CD4-positive, alpha-beta T cell treated with Interleukin-15 for 4 hours (primary cell): ENCODE measurements at places on chromosomes 5 and 9.

DNA sequence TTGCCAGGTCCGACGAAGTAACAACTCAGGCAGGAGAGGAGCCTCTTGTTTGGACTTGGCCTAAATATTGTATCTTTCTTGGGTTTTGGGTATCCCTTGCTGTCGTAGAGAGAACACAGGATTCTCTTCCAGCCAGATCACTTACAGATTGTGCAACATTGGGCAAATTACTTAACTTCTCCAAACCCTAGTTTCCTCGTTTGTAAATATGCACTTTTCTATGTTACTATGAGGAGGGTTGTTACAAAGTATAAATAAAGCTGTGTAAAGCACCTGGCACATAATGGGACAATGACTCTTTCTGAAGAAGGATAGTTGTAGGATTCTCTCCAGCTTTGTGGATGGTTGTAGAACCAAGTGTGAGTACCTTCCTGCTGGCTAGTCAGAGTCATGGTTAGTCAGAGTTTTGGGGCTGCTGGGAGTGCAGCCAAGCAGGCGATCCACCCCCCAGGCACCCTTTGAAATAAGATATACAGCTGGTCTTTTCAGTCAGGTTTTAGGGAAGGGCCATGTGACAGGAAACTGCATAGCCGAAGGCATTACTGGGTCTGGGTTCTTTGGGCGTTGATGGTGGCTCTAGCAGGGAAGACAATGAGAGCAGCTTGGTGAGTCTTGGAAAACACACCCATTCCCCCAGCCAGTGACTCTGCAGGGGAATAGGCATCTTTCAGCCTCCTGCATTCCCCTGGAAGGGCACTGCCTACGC lies 49.9 kb upstream of the GDNF start:
- DNase-seq, result no peak

DNA sequence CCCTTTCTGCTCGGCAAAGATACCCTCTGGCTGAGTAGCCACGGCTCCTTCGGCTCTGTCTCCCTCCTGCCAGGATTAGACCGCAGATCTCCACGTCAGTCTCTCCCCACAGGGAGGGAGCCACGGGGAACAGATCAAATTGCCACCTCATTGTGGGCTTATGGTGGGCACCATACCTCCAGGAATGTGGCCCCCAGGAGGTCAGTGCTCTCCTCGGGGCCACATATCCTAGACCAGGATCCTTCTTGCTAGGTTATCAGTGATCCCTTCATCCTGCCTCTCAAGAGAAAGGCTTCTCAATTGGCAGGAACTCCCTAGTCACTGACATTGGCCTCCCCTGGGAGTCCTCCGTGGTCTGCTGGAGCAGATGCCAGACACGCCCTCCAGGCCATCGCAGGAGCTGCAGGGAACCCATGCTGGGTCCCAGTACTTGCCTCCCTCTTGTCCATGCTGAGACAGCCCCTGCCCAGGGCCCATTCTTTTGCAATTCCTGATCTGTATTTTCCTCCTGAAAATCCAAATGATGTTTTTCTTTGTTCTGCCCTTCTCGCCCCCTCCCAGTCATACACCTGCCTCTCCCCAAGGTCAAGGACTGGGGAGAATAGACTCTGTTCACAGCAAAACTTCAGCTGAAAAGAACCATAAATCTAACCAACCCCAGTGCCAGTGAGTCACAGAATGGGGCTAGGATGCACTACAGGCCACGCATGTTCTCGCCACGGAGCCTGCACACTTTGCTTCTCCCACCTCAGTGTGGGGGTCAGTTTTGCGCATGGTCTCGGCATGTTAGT lies 31.6 kb upstream of the ENHO start:
- DNase-seq, result no peak

GRCh38 chr9:107874591-107875369 lies 385.2 kb upstream of the KLF4 start:
- DNase-seq, result no peak

DNA sequence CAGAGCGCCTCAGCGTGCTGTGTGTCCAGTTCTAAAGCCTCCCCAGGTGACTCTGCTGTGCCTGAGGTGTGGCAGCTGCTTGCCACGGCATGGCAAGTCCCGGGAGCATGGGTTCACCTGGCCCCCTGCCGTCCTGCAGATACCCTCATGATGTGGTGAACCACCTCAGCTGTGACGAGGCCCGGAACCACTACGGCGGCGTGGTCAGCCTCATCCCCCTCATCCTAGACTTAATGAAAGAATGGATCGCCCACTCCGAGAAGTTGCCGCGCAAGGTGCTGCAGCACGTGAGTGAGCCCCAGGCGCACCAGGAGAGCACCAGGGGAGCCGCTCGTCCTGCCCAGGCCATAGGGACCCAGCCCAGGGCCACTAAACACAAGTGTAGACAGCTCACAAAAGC lies 9.5 kb downstream of the SPACA9 start:
- no peak for DNase-seq

DNA sequence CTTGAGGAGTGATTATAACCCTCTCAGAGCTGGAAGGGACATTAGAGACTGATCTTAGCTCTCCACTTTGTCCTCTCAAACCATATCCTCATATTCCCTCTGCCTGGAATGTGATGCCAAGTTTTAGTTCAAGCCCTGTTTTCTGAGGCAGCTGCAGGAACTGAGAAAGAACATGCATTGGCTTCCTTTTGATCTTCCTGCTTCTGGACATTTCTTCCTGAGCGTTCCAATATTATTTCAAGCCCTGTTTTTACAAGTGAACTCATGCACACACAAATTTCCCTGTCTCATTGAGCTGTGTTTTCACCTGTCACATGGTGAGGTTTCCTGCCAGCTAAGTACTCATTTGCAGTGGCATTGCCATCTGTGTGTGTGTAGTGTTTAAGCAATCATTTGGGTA lies 17.0 kb downstream of the FOCAD start:
- DNase-seq, result no peak

DNA sequence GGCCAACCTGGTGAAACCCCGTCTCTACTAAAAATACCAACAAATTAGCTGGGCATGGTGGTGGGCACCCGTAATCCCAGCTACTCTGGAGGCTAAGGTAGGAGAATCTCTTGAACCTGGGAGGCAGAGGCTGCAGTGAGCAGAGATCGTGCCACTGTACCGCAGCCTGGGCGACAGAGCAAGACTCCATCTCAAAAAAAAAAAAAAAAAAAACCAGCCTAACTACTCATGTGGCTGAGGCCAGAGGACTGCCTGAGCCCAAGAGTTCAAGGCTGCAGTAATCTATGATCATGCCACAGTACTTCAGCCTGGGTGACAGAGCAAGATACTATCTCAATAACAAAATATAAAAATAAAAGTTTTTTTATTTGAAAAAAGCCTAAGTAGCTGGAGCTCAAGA lies 3.2 kb downstream of the UBTD2 start:
- no peak for DNase-seq

DNA sequence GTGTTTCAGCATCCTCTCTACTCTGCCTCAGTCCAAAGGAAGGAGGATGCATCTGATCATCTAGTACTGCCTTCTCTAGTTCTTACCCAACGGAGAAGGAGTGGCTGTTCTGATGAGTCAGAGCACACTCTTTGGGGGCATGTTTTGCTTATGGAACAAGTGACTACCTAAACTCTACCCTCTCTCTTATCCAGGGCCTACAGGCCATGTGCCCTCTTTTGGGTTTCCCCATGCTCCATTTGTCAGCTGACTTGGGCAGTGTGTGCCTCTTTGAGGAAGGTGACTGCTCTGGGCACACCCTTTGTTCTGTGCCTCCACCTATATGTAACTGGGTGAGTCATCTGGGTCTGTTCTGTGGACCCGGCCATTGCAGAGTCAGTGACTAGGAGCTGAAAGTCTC lies 89.6 kb upstream of the BNC2 start:
- DNase-seq, result no peak

DNA sequence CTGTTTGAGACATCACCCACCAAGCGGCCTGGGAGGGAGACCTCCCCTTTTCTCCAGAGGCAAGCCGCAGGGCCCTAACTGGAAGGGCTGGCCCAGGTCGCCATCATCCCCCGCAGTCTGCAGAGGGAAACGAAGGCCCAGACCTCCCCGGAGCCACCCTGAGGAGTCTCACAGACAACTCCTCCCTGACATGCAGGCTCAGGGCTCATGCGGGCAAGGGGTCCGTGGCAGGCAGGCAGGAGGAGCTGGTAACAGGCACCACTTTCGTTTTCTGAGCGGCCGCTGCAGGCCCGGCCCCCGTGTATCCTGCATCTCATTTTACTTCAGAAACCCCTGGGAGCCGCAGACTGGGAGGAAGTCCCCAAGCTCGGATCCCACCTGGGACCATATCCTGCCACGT lies 192.0 kb upstream of the PPP1R26 start:
- DNase-seq, result no peak

GRCh38 chr9:31393240-31393639 lies 991.2 kb upstream of the ACO1 start:
- no peak for DNase-seq

DNA sequence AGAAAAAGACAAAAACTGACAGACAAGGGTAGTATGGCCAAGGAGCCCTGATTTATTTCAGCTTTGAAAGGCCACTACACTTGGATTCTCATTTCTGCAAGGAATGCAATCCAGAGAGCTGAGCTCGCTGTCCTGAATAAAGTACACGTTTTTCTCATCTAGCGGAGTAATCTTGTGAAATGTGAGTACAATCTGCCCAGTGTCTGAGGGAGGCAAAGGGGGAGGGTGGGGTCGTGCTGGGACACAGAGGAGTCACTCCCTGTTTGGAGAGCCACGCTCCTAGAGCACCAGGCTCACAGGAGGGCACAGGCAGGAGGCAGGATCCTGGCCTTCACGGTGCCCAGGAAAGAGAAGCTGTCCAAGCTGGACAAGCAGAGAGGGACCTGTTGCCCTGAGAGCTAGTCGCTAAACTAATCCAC lies 51.0 kb upstream of the IFNK start:
- DNase-seq, result no peak

GRCh38 chr5:34001241-34001841 lies 6.5 kb downstream of the AMACR start:
- DNase-seq, result no peak

- DNase-seq, result no peak
These were observed 8.9 kb upstream of the ACTBL2 start for GRCh38 chr5:57491369-57491965.

GRCh38 chr9:109717342-109717741 lies 62.7 kb upstream of the PALM2AKAP2 start:
- no peak for DNase-seq

DNA sequence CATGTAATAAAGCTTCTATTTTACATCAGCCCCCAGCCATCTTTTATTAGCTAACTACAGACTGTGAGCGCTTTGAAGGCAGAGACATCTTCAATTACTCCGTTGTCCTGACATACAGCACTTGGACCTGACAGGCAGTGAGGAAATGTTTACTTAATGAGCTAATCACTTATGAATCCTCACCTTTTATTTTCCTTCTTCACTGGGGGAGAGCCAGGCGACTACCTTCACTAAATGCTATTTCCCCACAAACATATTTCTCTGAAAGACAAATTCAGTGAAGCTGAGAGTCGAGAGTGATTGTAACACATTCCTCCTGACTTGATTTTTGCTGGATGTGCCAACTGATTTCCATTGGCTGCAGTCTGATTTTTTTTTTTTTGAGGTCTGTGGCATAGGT lies 192.1 kb upstream of the CLINT1 start:
- DNase-seq, result no peak

- DNase-seq, result no peak
These were observed 189.1 kb downstream of the WDR70 start for GRCh38 chr5:37568018-37568753.

- DNase-seq, result no peak
These were observed 70.2 kb downstream of the SUSD1 start for GRCh38 chr9:112104901-112105300.

GRCh38 chr5:168132241-168132641 lies 159.2 kb upstream of the WWC1 start:
- no peak for DNase-seq

DNA sequence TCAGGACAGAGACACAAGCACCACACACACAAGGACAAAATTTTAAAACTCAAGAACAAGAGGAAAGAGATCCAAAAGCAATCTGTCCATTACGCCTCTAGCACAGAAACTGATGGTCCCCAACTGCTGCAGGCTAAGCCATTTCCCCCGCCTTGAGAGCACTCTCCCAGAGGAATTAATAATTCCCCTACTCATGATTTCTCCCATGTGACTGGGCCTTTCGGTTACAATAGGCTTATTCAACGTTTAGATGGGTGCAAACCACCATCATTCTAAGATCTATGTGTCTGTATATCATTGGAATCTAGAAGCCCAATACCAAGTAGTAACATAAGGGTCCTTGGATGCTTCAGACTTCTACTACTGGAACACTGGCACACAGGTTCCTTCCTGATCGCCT lies 18.8 kb downstream of the BRD8 start:
- DNase-seq, result no peak

DNA sequence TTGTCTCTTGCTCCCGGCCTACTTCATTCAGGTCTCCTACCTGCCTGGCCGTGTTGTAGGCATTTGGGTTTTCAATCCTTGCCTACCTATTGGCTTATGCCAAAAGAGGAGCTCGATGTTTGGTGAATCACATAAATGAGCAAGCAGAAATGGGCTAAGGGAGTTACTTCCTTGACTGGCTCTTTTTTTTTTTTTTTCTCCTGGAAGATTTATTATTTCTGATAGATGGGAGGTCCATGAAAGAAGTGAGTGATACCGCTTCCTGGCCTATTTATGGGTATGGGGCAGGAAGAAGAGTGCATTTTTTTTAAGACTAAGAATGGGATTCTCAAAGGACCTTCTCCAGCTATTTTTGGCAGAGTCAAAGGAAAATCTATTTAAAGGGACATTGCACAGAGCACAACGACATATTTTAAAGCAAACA lies 294.1 kb downstream of the ARHGAP26 start:
- no peak for DNase-seq

- no peak for DNase-seq
These were observed 25.8 kb downstream of the WNT8A start for GRCh38 chr5:138109463-138110265.

DNA sequence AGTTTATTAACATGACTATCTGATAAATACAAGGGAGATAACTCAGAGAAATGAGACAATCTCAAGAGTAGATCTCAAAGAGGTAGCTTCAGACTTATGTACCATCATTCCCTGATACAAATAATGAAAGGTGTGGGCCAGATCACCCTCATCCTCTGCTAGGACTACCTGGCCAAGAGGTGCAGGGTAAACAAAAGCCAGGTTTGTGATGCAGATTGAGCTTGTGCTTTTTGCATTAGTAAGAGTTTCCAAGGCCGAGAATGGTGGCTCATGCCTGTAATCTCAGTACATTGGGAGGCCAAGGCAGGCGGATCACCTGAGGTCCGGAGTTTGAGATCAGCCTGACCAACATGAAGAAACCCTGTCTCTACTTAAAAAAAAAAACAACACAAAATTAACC lies 8.9 kb upstream of the SPIN1 start:
- no peak for DNase-seq

DNA sequence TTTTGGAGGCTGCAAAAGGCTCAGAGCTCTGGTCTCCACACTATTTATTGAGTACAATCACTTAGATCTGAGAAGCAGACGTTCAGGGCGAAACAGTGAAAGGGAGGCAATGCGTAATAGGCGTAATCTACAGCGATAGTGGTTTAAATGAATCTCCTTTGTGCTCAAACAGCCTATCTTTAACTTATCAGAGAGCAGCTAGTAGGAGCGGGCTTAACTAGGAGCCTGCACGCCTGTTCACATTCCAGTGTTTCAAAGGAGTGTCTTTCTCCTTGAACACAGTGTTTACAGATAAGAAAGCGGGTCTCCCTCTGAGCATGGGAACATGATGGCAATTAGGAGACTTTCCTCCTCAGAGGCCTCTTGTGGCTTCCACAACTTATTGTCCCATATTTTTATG lies 49.4 kb downstream of the AP3B1 start:
- DNase-seq, result no peak
